NCI-H2029 (cell line): ENCODE measurements at places on chromosomes 11 and 22.

DNA sequence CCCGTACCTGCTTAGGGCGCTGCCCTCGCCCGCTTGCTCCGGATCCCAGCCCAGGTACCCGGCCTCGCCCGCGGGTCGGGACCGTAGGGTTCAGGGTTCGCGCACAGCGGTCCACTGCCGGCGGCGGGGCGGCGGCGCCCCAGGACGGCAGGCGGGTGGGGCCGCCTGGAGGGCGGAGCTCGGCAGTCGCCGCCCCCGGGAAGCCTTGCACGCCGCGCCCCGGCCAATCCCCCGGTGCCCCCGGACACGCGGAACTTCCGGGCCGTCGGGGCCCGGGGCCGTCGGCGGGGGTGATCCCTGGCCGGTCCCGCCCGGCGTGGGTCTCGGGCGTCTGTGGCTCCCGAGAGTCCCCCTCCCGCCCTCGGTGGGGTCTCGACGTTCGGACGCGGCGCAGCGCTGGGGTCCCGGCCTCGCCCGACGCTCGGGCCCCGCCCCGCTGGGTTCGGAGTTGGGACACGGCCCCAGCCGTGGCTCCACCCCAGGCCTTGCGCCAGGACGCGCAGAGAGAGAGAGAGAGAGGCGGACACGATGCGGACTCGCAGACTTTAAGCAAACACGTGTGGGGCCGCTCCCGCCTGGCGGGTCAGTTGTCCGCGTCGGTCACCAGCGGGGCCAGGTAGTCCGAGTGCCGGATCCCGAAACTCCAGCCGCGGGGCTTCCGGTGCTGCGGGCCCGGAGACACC lies at the start of gene TYMP:
TSS of gene TYMP (minus strand) at position 116 of the 683 bp plus-strand sequence. CDS start 303 bp downstream, outside the sequence.
- DNase-seq, result no peak

- no peak for DNase-seq
Observed at GRCh38 chr11:68353669-68354068, 41.3 kb downstream of the LRP5 start.

DNA sequence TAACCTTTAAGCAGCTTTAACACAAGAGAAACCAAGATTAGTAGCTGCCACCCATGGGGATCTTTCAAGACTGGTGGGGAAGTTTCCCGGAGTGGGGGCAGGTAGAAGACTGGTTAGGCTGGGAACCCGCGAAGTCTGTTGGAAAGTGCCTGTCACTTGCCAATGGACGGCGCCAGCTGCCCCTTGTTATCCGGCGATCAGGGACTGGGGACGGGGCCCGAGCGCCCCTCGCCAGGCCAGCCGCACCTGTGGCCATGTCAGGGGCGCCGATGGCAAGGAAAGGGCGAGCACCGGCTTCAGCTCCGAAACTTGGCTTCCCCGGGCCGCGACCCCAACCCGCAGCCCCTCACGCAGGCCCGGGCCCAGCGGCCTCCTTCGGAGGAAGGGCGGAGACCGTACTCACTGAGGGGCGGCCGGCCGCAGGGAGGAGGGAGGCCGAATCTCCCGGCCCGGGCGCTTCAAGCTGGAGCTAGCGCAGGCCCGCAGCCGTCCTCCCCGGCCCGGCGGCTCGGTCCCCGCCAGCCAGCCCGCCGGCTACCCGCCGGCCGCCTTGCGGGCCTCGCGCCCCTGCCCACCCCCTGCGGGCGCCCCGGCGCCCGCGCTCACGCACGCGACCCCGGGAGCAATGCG lies 539 bp downstream of the EIF4ENIF1 start:
- DNase-seq, result no peak

- DNase-seq, result no peak
Observed at GRCh38 chr11:72188267-72188666, 3.7 kb upstream of the FOLR1 start.

- DNase-seq, result no peak
Observed at GRCh38 chr11:77879218-77879617, 58.3 kb downstream of the AAMDC start.
